ENCODE measurements at places on chromosomes 3 and 15.

DNA sequence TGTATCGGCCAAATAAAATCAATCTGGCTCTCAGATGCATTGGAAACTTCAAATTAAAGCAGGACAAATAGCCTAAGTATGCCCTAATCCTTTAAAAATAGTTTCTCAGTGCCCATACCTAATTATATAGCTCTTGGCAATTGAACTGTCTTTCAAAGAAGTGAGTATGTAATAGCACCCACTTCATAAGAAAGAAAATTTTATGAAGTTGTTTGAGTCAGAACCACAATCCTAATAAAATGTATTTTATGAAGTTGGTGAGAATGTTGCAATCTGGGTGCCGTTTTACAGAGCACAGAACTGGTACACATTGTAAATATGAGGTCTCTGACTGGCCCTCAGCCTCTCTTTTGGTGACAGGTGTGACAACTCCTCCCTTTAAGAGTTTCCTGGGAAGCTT, 45.4 kb downstream of the EPHB1 start:
- no peak for DNase-seq

DNA sequence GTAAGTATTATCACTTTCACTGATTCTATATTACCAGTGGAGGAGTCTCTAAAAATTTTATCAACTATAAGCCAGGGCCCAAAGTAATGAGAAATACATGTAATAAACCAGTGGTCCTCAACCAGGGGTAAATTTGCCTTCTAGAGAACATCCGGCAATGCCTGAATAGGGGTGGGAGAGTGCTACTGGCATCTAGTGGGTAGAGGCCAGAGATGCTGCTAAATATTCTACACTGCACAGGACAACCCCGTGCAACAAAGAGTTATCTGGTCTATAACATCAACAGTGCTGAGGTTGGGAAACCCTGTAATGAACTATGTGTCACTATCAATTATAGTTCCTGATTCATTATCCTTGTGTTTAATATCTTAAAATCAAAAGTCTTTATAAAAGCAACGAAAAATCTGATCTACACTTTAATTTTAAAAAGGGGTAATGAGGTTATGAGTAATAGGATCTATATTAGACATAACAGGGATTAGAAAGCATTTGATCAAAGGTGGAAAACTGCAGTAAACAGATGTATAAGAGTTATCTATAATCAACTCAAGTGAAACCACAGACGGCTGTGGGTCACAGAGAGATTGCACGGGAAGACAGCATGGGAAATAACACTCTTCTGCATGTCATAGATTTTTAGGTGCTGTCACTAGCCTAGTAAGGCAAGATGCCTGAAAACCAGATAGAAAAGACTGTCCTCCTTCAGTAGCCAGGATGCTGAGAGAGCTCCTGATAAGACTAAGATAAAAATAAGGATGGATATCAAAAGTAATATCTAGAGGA, 2.0 kb downstream of the LYSMD2 start:
- DNase-seq, result peak; percentile 38

GRCh38 chr3:34782871-34783270, 856.5 kb upstream of the ARPP21 start:
- no peak for DNase-seq

DNA sequence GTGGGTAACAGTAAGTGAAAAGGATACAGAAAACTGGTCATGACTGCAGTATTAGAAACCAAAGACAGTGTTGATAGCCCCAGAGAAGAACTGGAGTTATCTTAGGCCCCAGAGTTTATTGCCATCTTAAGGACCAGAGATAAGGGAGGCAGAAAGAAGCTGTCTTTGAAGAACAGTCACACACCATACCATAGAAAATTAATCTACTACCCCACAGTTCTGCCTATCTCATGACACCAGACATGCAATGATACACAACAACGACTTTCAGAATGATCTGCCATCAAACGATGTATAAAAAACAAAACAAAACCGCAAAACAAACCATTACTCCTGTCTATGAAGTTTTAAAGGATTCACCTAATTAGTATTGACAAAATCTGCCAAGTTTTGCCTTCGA, 9.6 kb downstream of the CPOX start:
- DNase-seq, result no peak

GRCh38 chr15:83496766-83497165, 49.6 kb downstream of the SH3GL3 start:
- DNase-seq, result no peak

GRCh38 chr15:34339946-34340345, 2.4 kb upstream of the SLC12A6 start:
- DNase-seq, result no peak

- no peak for DNase-seq
Measured at GRCh38 chr15:56019060-56019793, 25.8 kb upstream of the NEDD4 start.

GRCh38 chr3:189698811-189699210, 67.6 kb downstream of the TP63 start:
- no peak for DNase-seq

- DNase-seq, result no peak
Measured at GRCh38 chr3:128714887-128715491, 11.0 kb upstream of the RAB7A start.

GRCh38 chr3:168081171-168081771, 14.5 kb downstream of the GOLIM4 start:
- no peak for DNase-seq

GRCh38 chr3:149529099-149529498, 54.6 kb downstream of the TM4SF4 start:
- DNase-seq, result no peak

DNA sequence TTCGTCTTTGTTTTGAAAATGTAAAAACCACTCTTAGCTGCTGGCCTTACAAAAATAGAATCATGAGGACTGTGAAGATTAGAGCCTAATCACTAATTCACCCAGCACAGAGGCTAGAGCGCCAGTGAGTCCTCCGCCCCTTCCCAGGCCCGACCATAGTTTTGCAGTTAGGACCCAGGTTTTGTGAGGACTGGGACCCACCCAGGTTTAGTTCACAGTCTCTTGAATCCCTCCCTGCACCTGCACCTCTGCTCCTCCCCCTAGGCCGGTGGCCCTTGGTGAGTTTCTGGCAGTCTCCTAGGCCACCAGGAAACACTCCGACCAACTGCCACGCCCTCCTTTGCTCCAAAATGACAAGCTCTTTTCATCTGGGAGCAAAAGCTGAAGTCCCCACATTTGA, 136.0 kb upstream of the CCDC54 start:
- DNase-seq, result peak; percentile 27

DNA sequence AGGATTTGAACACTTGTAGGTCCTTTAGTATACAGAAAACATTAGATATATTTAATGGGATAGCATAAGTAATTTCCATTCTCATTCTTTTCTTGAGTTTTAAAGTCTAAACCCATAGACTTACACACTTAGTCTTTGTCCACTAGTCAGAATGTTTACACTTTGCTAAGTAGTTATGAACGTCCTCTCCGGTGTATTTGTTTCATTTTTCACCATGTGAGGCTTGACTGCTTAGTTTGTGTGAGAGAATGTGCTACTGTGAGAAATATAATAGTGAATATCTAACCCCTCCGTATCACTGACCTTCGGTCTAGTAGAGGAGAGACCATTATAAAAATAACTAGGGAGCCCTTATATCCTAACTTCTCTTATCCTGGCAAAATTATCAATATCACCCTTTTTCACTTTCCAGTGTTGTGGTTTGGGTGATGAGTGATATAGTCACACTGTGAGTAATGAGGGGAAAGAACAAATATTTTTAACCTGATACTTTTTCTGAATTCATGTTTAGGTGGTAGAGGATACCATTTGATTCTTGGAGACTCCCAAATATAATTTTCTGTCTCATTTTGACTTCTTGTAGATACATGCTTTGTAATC, 122.4 kb downstream of the UBE2E2 start:
- no peak for DNase-seq

DNA sequence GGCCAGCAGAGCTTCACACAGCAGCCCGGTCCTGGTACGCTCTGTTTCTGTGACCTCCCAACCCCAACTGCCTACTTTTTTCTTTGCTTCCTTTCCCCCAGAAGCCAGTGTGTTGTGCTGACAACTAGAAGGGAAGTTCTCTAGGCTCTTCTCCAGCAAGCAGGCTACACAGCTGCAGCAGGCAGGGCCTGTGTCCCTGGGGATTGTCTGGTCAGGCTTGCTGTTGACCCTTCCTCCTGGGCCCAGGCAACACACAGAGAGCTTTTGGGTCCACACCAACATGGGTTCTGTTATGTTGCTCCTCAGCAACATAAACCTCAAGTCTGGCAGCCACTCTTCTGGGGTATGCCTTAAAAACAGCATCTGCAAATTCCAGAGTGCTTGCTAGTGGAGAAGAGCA, 36.2 kb upstream of the TSPAN3 start:
- no peak for DNase-seq

DNA sequence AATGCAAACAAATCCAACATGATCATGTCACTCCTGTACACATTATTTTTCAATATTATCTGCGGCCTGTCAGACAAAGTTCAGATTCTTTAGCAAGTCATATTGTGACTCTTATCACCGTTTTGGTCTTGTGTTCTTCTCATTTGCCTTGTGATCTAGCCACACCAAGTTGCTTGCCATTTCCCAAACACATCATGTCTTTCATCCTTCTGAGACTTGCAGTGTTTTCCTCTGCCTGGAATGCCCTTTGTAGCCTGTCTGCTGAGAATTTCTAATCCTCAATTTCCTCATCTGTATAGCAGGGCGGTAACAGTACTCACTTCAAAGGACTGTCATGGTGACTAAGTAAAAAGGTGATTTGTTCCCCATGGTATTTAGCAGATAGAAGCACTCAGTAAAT, 135.0 kb downstream of the GREM1 start:
- DNase-seq, result no peak

- no peak for DNase-seq
Measured at GRCh38 chr3:71135373-71136088, 448.0 kb downstream of the FOXP1 start.

DNA sequence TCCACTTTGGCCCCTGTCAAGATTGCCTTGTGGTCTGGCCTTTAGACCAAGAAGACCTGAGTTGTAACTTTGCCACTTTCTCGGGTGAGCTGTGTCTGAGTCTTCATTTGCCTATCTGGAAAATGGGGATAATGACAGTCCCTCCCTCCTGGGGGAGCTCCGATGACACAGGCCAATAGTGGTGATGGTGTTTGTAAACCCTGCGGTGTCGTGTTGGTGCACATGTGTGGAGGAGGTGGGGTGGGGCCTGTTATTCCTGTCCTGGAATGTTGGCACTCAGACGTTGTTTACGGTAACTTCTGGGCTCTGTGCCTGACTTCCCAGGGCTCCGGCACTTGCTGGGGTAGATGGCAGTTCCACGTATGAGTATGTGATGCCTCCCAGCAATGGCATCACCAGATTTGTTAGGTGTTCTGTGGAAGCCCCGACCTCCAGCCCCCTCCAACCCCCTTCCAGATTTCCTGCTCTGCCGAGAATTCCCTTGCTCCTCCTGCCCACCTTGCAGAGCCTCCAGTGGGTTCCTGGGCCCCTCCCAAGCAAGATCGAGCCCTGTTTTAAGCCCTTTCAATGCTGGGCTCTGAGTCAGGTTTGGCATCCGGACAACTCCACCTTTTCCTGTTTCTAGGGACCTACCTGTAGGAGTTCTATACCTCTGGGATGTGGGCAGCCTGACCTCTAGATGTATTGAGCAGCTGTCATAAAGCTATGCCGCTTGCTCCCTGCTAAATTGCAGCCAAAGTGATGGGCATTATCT, 31.4 kb downstream of the HRH1 start:
- peak; percentile 8 for DNase-seq

DNA sequence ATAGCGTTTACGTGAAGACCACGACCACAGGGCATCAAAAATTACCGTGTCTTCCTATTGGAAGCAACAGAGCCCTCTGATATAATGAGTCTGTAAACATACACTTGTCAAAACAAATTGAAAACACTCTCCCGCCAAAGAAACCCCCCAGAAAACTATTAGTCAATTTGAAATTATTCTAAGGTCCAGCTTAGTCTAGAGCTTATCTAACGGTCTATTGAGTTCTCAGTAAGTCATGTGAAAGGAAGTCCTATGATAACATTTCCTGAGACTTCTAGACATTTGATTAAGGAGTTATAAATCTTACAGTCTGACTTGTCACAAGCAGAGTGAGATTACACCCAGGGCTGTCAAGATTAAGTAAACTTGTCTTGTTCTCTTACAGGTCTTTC, 356.3 kb downstream of the FOXP1 start:
- no peak for DNase-seq

All from NCI-H69 (cell line).